Stimulated activated CD4-positive, alpha-beta T cell treated with anti-CD3 and anti-CD28 coated beads, Interleukin-15, amount 100 ng/mL, for 24 hours (primary cell): ENCODE measurements at places on chromosomes 1 and 21.
A peak's percentile ranks its signal among the peaks of the same experiment; 100 is the strongest.

- DNase-seq = no peak
Observed at GRCh38 chr1:228285661-228286504, 78.0 kb downstream of the OBSCN start.

DNA sequence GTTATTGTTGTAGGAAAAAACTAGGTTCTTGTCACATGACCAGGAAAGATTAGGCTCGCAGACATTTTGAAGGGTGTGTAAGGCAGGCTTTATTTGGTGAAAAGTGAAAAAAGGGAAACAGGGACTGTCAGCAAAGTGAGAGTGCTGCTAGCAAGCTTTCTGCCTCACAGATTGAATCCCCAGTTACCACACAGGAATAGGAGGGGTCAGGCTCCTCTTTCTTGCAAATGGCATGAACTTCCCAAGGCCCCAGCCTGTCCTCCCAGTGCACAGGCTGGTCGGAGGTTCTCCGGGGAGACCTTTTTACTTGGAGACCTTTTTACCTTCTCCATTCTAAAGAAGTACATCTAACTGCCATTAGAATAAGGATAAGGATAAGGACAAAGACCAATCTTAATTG lies 42.1 kb downstream of the SYCP1 start:
- DNase-seq = no peak

- no peak for DNase-seq
Observed at GRCh38 chr1:73096841-73097240, 814.5 kb upstream of the NEGR1 start.

GRCh38 chr1:230026572-230026971 lies 40.5 kb upstream of the GALNT2 start:
- DNase-seq = no peak

DNA sequence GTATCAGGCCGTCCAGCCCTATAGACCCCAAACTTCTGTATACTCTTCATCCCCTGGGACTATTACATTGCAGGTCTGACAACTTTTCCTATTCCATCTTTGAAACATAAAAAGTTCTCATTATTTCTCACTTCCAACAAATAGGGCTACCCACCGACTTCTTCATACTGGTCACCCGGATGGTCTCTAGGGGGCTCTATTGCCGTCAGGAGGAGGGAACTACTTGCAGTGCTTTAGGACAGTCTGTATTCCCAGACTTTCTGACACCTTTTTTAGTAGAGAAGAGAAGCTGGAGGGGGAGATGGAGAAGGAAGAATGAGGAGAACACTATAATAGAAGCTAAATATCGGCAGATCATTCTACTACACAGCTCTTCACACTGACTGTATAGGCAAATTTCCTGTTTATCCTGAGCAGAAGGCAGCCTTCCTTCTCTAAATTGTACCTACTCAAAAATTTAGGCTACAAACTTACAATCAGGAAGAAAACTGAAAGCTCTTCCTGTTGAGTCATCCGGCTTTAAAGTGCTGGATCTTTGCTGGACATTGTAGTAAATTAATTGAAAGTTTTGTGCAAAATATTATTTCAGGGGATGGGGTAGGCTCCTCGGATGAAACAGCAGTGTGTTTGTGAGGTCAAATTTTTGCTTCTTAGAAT lies 54.6 kb downstream of the CDC7 start:
- DNase-seq = no peak

- DNase-seq = no peak
Observed at GRCh38 chr1:46399307-46399706, 5.2 kb downstream of the FAAH start.

- DNase-seq = no peak
Observed at GRCh38 chr1:64884261-64885040, 81.9 kb downstream of the JAK1 start.

GRCh38 chr21:35616090-35616489 lies 444.2 kb downstream of the SETD4 start:
- DNase-seq = no peak

DNA sequence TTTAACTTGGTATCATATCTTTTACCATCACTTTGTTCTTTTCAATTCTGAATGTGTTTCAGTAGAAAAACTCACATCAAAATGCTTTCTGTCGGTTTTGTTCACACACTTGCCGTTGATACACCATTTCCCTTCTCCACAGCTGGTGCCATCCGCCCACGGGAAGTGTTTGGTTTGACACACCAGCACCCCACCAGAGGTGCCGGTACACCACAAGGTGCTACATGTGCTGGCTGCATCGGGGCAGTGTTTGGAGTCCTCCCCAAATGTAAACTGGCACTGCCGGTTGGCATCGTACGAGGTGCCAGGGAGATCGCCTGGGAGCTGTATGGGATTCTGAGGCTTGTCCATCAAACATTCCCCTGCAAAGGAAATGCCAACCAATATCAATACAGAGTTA lies 5.0 kb downstream of the ADAMTS1 start:
- peak; percentile 30 for DNase-seq

GRCh38 chr1:19762175-19762779 lies 37.4 kb downstream of the TMCO4 start:
- peak; percentile 61 for DNase-seq

DNA sequence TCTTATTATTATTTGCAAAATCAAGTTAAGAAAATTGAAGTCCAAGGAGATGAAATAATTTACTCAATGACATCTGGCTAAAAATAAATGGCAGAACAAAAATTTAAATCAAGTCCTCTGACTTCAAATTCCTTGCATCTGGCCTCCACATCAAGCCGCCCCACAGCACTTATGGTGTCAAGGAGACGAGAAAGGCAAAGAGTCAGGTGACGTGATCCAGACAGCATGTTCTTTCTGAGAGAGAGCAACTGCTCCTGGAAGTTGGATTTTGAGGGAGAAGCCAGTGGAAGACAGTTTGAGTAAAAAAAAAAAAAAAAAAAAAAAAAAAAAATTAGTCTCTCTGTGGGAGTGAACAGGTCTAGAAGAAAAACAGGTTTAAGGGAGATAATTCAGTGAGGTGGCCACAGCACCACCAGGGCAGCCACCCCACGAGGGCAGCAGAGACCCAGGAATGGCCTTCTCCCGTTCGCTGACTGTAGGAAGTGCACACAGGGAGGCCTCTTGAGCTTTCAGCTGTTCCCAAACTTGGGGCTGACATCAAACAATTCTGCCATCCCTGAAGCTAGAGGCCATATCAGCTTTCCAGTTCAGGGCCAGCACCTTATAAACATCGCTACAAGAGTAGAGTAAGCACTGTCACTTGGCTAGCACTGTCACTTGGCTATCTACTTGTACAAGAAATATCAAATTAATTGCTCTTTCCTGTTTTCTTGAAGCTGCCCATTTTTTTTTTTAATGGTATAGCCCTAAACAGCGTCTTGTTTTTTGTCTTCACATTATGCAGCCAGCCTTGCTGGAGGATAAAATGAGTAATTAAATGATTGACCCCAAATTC lies 7.8 kb downstream of the C1orf162 start:
- DNase-seq = peak; percentile 72

GRCh38 chr21:33541756-33542639 lies at the start of gene GART:
TSS of gene GART (minus strand) at chr21:33542117. CDS start at chr21:33539315, 2,802 bp downstream.
- peak; percentile 91 for DNase-seq

- DNase-seq = no peak
Observed at GRCh38 chr1:229268505-229268904, 2.4 kb upstream of the RAB4A start.

- DNase-seq = peak; percentile 56
Observed at GRCh38 chr21:42440187-42440792, 36.6 kb downstream of the UBASH3A start.

- DNase-seq = peak; percentile 16
Observed at GRCh38 chr1:10835822-10836421, 39.5 kb upstream of the CASZ1 start.

DNA sequence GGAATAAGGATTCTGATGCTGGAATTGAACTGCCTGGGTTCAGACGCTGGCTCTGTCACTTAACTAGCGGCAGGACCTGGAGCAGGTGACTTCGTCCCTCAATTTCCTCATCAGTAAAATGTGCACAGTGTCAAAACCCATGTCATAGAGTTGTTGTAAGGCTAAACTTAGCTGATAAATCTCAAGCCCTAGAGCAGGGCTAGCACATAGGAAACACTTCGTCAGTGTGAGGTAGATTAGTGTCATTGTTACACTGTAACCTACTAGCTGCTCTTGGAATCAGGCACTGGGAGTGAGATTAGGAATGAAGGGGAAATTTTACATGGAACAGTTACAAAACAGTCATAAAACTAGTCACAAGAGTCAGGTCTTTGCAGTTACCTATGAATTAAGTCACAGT lies 56.1 kb upstream of the ANGPTL1 start:
- DNase-seq = no peak
